T-helper 1 cell (primary cell): ENCODE measurements at places on chromosomes 4 and X.

DNA sequence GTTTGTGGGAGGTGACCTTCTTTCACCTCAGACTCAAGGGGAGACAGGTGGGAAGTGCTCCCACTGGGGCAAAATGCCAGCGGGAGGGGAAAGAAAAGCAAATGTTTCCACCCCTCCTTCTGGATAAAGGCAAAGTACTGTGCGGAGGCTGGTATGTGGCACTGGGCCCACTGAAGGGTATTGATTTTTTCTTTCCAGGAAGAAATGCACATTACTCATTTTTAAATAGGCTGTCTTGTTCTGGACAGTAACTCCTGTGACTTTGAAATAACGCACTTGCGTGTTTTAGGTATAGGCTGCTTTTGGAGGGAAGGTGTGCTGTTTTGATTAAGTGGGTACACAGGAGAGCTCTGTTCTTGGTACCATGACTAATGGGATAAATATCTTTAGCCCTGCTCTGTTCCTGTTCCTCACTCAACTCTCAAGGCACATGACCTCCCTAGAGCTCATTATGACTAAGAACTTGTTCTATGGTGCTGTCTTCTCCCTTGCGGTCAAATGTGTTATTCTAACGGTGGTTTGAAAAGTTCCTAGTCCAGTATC, 40.7 kb upstream of the MBTPS2 start:
- DNase-seq, result no peak

DNA sequence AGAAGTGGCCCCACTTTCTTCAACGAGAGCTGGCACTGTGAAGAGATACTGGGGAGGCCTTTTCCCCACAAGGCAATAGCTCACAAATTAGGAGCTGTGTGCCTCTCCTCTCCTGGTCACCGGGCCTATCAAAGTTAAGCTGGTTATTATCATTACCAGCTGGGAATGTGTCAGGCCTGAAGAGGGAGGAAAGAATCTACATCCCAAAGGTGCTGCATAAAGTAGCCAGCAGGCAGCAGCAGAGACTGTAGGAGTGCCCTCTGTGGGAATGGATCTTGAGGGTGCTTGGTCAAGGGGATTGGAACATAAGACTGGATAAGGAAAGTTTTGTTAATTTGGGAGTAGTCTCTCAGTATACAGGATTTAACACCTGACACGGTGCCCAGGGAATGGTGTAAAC, 9.1 kb upstream of the TMPRSS11D start:
- DNase-seq, result no peak

DNA sequence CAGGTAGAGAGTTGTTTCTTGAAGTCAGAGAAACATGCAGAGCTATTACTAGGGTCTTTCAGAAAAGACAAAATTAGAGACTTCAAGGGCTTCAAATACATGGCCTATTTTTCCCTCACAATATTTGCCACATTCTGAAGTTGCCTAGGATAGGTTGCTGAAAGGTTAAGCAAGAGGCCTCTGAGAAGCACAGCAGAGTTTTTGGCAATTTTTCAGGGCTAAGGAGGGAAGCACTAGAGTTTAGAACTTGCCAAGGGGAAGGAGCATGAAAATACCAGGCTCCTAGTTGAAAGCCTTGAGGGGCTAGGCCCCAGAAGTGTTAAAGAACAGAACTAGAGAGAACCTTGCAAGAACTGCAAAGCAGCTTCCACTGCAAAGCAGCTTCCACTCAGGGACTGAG, 86.4 kb downstream of the ANAPC10 start:
- no peak for DNase-seq

DNA sequence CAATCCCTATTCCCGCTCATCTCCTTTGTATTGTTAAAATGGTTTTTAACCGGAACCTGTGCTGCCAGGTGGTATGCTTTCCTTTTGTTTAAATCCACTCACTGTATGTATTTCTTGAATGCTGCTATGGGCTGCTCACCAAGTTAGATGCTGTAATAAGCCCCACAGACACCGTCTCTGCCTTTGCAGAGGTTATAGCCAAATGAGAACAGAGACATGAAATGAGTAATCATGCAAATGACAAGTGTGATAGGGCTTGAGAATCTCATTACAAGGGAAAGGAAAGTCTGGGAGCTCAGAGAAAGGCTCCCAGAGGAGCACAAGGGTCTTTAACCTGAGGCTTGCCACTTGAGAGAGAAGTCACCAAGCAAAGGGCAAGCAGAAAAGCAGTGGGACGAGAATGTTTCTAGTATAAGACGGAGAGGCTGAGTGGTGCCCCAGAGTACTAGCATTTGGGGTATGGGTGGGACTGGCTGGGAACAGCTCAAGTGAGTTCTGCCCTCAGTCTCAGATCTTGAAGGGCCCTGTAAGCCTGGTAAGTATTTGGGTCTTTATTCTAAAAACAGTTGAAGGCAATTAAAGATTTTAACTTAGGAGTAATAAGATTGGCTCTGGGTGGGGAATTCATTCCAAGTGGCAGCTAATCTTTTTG, 110.8 kb upstream of the H2AZ1 start:
- no peak for DNase-seq

DNA sequence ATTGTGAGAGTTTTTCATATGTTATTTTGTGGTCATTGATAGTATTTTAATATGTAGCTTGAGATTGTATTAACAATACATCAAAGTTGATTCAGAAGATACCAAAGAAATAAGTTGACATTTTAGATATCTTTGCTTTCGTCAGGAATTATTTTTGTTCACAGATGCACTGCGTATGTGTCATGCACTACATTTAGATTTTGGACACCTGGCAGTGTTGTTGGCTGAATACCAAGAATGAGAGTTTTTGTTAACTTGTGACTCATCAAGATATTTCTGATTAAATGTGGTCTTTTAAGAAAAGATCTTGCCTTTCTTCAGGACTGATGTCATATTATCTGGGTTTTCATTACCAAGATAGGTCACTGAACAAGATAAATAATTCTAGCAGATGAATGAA, 633.4 kb downstream of the CENPC start:
- no peak for DNase-seq

DNA sequence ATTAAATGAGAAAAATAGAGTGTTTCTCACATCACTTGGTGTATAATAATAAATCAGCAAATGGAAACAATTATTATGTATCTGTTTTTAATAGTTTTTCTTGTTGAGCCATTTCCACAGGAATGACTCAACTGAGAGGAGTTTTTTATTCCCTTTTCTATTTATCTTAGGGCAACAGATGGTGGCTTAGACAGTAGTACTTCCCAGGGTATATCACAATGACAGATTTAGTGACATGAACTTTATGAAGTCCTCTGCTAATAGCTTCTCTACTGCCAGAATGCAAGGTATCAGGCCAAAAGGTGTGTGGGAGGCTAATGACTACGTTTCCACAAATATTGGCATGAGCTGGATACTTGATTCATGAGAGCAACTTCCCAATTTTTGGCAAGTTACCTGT, 126.7 kb downstream of the HTR2C start:
- DNase-seq, result no peak

DNA sequence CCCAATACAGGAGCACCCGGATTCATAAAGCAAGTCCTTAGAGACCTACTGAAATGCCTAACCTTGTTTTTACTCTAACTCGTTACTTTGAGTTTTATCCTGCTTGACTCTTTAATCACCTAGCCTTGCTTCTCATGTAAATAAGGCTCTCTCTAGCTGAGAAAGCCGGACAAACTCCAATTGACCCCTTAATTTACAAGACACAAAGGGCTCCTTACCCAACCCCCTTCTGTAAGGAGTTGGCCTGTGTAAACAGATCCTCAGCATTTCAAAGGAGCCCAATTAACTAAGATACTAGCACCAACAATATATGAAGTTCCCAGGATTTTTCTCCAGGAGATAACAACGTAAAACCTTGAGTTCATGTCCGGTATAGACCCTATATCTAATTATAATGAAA, 61.7 kb downstream of the CT47B1 start:
- no peak for DNase-seq

- DNase-seq, result no peak
Observed at GRCh38 chr4:138494931-138495330, 252.8 kb upstream of the SLC7A11 start.

GRCh38 chr4:111689214-111689613, 456.0 kb upstream of the FAM241A start:
- DNase-seq, result no peak

GRCh38 chr4:76758290-76758882, 139.6 kb downstream of the SOWAHB start:
- DNase-seq, result no peak

- DNase-seq, result no peak
Observed at GRCh38 chr4:13920111-13920875, 292.8 kb upstream of the BOD1L1 start.
